CD4-positive, alpha-beta T cell (primary cell): ENCODE measurements at places on chromosomes 6 and 20.

DNA sequence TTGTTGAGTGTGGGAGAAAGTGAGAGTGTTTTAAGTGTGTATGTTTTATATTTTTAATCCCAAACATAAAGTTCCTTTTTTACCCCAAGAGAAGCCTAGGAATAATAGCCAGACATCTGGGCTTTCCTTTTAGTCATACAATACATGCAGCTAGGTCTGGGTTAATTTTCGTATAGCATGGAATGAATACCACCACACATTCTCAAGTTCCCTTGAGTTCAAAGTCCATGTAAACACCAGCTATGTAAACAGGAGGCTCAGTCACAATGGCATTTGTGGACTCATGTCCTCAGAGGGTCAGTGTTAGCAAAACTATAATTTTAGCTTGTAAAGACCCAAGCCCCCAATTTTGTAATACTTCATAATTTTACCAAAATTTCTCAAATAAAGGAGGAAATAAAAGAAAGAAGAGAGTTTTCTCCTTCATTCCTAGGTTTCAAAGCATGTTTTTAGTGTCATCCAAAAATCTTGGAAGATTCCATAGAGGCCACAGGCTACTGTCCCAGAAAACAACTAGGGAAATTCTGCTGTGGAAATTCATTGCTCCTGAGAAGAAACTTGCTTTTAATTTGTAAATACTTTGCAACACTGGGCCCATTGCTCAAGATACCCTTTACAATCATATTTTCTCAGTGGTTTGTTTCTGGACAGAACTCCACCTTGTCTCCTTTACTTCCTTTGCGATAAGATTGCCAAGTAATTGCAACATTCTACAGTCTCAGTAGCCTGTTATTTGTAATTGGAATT is 671.2 kb downstream of the COL12A1 start:
- no peak for DNase-seq

DNA sequence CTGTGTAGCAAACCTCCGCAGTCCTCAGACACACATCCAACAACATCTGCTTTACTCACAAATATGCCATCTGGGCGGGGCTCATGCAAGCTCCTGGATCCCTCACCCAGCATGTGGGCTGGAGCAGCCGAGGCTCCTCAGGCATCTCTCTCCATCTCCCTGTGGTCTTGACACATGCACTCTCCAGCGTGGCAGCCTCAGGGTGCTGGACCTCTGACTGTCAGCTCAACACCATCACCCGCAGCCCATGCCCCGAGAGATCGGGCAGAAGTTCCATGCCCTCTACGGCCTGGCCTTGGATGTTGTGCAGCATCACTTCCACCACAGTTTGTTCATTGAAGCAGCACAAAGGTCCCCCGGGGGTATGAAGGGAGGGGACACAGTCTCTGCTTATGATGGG is 32.6 kb upstream of the CD93 start:
- no peak for DNase-seq

DNA sequence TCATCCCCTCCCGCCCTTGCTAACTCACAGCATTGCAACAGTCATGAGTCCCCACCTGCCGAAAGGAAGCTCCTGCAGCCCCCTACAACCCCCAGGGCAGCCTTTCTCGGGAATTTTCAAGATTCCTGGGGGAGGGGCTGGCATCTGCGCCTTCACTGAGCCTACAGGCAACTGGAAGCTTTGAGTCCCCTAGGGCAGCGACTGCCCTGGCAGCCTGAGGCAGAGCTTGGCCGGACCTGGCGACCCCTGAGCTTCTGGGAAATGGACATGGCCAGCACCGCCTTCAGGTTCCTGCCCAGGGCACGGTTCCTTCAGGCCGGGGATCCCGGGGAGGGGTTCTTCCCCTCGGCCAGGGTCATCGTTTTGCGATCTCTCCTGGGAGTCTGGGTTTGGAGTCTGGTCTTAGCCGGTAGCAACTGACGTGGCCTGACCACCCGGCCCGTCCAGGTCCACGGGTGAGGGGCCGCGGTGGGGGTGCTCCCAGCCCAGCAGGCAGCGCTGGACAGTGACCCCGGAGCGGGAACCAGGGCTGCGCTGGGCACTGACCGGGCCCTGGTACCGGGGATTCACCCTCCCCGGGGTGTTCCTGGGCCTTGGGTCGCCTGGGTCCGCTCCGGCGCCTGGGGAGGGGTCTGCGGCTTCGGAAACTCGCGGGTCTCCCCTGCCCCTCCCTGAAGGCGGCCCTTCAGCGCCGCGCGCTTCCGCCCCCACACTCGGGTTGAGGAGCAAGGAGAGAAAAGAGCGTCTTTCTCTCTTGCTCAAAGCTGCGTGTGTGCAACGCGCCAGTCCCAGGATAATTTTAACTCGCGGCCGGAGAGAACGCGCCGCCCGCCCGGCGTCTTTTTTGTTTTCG is 593 bp upstream of the COL9A3 start:
- peak; percentile 30 for DNase-seq

DNA sequence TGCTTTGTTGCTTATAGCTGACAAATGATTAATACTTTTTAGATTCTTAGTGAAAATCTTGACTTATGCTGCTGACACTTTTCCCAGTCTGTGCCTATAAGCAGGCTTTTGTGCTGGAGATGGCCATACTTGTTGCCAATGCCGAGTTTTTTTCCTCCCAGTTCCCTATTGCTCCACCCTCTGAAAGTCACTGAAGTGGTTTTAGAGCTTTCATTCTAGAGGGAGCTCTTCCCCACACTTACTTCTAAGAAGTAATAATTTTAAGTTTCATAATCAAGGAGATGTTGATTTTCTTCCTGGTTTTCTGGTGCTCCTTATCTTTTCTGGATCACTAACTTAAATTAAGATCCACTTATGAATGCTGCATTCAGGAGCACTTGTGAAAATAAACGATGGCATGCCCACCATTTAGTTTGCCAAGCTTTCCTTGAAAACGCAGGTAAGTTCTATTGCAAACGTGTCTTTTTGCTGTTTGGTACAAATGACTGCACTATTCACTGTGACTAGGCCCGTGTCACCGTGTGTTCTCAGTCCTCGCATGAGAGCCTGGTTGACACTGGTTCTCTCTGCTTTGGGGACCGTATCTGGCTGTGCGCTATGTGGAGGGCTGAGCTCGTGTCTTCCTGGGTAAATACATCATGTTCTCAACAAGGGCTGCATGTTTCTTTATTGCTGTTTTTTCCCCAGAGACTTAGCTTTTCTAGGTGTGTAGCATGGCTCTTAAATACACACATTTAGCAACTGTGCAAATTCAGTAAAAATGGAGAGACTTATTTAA is 50.2 kb downstream of the GFRA4 start:
- DNase-seq = no peak

GRCh38 chr20:25254986-25255680 is 7.2 kb downstream of the PYGB start:
- no peak for DNase-seq

DNA sequence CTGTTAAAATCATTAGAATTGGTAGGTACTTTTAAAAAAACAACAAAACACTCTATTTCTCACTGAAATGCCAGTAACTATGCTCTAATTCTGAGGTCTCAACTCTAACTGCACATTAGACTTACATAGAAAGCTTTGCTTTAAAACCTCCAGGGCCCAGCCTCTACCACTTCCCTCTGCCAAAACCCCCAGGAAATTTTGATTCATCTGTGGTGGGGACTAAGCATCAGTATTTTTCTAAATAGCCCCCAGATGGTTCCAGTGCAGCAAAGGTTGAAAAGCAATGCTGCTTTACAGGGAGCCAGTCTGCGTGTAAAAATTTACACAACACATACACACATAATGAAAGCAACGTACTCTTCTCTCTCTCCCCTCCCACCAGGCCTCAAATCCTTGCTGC is 3.8 kb downstream of the TBC1D32 start:
- no peak for DNase-seq

- no peak for DNase-seq
These were observed 2.8 kb upstream of the DIDO1 start for GRCh38 chr20:62929051-62929538.

DNA sequence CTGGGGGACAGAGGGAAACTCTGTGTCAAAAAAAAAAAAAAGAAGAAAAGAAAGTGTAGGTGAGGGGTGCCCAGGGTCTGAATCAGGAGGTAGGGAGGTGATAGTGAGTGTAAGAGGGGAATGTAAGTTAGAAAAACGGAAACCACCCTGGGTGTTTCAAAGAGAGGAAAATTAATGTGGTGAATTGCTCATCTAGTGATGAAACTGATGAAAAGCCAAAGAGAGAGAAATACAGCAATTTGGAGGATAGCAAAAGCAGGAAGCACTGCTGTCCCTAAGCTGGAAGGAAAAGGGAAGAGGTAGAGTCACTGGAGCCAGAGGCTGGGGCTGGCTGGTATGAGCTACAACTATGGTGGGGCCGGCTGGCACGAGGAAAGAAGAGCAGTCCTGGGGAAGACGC is 85.0 kb upstream of the CEP85L start:
- no peak for DNase-seq

- no peak for DNase-seq
These were observed 20.7 kb upstream of the ZNF76 start for GRCh38 chr6:35238843-35239289.

DNA sequence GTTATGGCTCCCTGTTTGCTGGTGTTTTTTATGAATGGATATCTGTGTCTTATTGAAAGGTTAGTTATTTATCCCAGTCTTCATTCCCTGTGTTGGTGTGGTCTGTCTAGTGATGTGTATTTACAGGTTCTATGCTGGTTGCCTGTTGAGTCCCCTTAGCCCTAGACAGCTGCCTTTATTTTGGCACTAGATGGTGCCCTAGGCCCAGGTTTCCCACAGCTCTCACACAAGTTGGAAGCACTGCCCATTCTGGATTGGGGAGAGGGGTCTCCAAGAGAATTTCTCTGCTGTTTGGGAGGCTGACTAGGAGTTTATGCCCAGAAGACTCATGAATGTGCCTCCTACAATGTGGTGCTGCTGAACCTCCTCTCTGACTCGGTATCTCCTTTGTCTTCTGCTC is 12.4 kb downstream of the GRM1 start:
- DNase-seq = no peak

DNA sequence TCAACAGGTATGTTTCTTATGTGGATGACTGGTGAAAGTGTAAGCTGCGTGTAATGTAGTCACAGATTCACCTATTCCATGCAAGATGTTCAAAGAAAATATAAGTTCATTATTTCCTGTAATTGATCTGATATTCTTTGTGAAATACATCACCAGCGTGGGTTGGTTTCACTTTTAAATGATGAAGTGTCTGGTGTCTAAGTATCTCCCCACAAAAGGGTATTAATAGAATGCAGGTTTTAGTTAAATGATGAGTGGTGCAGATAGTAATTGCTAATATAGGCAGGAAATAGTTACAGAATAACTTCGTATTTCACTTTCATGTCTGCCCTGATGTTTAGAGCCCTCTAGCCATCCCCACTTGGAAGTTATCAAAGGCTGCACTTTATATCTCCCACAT is 22.2 kb downstream of the PGBD1 start:
- DNase-seq = no peak

DNA sequence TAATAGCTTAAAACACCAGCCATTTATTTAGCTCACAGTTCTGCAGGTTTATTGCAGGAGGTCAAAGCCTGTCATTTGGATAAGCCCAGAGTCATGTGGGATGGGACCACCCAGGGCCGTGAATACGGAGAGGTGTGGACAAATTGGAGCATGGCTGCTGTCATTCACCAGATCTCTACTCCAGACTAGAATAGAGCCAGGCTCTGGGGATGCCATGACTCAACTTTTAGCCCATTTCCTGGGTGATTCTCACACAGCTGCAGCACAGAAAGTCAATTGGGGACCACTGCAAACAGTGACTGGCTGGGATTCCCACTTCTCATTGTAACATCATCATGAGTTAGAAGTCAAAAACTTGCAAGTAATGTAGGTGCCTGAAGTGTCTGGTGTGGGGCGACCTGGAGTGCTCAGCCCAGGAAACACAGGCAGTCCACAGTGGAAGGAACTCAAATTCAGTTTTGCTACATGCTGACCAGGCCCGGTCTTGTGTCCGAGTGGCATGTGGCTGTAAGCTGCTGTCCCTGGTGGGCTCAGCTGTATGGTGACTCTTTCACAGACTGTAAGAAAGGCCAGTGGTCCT is 174.3 kb downstream of the SCP2D1 start:
- DNase-seq = no peak

GRCh38 chr20:31594558-31595379 is 10.3 kb upstream of the ID1 start:
- no peak for DNase-seq

DNA sequence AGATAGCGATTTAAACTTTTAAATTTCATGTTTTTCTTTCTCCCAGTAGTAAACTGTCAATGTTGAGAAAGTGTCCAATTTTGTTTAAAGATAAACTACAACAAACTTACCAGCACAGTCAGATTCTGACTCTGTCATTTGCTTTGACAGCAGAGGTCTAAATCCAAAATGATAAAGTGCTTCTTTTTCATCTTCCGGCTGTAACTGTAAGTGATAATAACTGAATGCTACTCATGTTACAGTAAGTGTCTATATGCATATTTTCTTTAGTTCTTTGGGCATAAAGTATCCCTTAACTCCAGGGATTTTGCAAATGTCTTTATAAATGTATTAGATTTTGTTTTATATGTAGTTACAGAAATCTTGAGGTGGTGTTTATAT is 610.4 kb downstream of the RFPL4B start:
- no peak for DNase-seq

DNA sequence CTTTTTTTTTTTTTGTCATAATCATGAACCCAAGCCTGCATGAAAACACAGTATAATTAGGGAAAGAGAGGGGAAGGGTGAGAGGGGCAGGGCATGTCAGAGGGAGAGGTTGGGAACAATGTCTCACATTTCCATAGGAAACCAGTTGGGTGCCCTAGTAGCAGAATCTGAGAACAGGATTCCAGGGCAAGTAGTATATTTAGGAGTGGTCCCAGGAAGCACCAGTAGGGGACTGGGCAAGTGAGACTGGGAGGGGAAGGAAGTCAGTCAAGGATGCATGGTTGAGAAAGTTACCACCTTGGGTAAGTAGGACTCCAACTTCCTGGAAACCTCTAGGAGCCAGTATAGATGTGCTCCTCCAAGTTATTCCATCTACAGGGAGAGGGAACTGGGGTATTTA is 88.6 kb upstream of the MAFB start:
- DNase-seq = no peak

DNA sequence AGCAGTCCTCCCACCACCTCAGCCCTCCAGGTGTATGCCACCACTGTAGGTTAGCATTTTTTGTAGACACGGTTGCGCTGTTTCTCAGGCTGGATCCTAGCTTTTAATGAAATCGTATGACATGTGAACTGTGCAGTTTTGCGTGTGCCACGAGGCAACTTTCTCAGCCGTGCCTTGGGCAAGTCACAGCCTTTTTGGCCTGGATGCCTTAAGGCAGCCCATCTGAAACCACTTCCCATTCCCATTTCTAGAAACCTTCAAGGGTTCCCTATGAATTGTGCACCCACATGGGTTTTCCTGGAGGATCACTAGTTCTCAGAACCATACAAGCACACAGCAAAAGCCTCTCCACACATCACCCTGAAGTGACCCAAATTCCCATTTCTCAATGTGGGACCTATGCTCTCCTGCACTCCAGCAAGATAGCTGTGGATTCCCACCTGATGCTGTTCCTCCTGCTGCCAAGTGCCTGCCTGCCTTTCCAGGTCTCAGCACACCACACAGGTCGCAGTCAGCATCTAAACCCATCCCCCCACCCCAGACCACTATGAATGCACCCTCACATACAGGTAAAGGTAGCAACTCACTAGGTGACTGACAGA is 28.9 kb downstream of the SNX5 start:
- no peak for DNase-seq

- no peak for DNase-seq
These were observed 116.6 kb downstream of the TSHZ2 start for GRCh38 chr20:53088786-53089185.
